ENCODE measurements at places on chromosomes 12 and 14. TPM values are rescaled to one million over a fixed set of nuclear protein-coding genes. Genes with fewer than 3 reads are reported as not detected.

LMNTD1 gene
- polyA plus RNA-seq, result 0.32 TPM

IL25 gene
- not detected for polyA plus RNA-seq

C1S gene
- polyA plus RNA-seq, result 14.5 TPM

MAP1LC3B2 gene
- polyA plus RNA-seq, result 0.81 TPM

CCDC177 gene
- polyA plus RNA-seq, result not detected

OR6C2 gene
- not detected for polyA plus RNA-seq

SLC5A8 gene
- polyA plus RNA-seq, result not detected

GUCY2C gene
- not detected for polyA plus RNA-seq

ANG gene
- 3.6 TPM for polyA plus RNA-seq

ZDHHC22 gene
- 0.03 TPM for polyA plus RNA-seq

HOXC11 gene
- polyA plus RNA-seq, result not detected

LETMD1 gene
- 99.3 TPM for polyA plus RNA-seq
